ENCODE measurements at places on chromosomes 3 and 15. TPM values are rescaled to one million over a fixed set of nuclear protein-coding genes. Genes with fewer than 3 reads are reported as not detected.

DNA sequence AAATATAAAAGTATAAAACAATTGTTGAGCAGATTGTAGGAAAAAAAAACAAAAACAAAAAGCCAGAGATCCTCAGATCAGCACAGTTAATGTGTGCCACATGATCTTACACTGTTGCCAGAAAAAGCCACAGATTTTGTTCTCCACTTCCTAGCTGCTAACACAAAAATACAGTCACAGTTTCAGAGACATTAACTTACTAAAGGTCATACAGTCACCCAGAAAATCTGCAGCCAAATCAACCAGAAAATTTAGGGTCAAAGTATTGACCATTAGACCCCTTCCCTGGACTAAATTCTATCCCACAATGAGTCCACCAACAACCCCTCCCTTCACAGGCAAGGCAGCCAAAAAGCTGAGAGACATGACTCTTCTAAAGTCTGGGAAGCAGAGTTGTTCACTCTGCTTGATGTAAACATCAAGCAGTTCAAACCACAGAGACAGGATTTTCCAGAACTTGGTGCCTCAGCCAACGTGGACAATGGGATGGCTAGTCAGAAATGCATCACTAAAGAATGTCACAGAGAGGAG, 59.1 kb downstream of the SST start:
- no peak for DNase-seq

IGSF10 gene
- 0.15 TPM for total RNA-seq

XCR1 gene
- not detected for total RNA-seq

DNA sequence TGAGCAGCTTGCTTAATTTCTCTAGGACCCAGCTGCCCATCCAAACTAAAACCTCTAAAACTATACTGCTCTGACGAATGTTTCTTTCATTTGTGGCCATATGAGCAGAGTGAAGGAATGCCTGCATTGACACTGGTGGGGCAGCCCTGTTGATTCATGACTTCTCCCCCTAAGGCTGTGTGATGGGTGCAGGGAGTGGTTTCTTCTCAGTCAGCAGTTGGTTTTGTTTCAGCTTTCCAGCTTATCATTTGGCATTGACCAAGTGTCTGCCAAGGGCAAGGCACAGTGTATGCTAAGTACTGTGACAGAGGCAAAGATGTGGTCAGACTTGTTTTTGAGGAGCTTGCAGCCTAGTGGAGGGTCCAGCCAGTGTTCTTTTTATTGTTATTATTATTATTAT, 4.7 kb downstream of the ABHD6 start:
- no peak for DNase-seq

CLASP2 gene
- total RNA-seq, result 40.4 TPM

DNA sequence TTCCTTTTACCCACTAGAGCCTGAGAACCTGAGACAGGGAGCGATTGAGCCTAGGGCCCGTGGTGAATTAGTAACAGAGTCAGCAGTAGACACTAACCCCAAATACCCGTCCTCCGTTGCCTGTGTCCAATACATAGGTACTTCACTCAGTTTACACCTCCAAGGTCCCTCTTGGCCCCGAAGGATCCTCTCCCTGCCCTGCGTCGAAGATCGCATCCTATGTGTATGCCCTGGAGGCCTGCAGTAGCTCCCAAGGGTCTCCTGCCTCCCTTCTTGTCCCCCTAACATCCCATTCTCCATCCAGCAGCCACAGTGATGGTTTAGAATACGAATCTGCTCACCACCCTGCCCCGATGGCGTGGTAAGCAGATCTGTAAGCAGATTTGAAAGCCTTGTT, 67.0 kb downstream of the ISG20 start:
- DNase-seq, result no peak

DNA sequence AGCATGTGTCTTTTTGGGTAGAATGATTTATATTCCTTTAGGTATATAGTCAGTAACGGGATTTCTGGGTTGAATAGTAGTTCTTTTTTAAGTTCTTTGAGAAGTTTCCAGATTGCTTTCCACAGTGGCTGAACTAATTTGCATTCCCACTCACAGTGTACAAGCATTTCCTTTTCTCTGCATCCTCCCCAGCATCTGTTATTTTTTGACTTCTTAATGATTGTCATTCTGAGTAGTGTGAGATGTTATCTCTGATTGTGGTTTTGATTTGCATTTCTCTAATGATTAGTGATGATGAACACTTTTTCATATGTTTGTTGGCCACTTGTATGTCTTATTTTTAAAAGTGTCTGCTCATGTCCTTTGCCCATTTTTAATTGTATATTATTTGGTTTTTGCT, 337.6 kb downstream of the EFHB start:
- DNase-seq, result no peak

All from NCI-H460 (cell line).